Foreskin keratinocyte (primary cell): ENCODE measurements at places on chromosomes 7 and 10.

DNA sequence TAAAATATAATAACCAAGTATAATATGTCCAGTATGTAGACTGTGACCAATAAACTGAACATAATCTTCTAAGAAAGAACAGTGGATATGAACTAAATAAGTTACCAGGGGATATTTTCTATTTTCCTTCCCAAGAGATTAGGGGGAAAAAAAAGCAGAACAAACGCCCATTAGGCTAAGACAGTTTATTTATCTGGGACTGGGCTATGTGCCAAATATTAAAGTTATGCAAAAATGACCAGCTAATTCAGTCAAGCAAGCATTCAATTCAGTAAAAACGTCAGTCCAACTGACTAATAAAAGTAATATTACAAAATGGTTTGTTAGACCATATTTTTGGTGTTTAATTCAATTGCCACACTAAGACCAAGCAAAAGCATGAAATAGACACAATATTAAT is 122.2 kb downstream of the TSPAN12 start:
- no peak for DNase-seq

DNA sequence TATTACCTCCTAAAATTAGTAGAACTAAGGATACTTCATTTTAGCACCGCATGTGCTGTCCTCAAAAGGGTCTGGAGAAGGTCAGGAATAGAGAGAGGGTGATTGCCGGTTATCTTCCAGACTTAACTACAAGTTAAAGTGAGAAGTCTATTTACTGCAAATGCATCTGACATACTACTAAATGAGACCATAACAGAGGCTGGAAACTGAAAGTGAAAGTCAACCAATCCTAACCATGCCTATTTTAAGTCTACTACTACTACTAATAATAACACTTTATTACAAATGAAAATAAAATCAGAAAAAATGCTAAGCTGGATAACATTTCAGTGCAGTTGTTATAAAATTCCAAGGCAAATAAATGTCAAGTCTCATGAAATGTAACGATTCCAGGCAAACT is 244.7 kb downstream of the KIF20B start:
- no peak for DNase-seq

DNA sequence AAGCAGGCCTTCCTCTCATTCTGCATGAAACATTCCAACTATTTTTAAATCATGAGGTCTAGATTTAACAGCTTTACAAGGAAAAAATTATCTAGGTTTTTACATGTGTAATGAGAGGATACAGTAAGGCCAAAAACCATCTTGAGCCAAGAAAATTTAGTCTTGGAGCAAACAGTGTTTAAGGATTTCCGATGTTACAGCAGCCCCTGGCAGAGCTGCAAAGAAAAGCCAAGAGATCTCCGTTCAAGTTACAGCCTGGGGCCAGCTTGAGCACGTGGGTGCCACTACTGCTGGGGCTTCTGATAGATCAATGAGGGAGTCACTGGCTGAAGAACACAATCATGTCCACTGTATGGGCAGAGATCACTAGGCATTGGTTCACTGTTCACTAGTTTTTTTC is 156.2 kb downstream of the EVX1 start:
- no peak for DNase-seq

- no peak for DNase-seq
These were observed 342.5 kb downstream of the PTPRN2 start for GRCh38 chr7:158244873-158245723.

- DNase-seq = no peak
These were observed 313.0 kb upstream of the NPVF start for GRCh38 chr7:25541094-25541821.

DNA sequence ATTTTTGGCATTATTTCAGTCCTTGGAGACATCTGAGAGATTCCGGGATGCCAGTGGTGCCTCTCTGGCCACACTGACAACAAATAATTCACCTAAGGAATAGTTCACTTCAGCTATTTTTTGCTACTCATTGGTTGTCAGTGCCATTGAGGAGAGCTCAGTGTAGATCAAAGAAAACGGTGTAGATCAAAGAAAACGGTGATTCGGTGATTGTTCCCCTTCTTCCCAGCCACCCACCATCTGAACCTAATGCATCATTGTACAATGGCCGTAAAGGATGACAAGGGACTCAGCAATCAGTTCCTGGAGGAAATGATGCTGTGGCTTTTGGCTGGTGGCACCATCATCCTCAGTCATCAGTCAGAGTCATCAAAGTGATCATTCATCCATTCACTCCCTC is 80.6 kb downstream of the PTPRZ1 start:
- DNase-seq = no peak

GRCh38 chr7:12564996-12565764 is 5.3 kb upstream of the SCIN start:
- DNase-seq = no peak

DNA sequence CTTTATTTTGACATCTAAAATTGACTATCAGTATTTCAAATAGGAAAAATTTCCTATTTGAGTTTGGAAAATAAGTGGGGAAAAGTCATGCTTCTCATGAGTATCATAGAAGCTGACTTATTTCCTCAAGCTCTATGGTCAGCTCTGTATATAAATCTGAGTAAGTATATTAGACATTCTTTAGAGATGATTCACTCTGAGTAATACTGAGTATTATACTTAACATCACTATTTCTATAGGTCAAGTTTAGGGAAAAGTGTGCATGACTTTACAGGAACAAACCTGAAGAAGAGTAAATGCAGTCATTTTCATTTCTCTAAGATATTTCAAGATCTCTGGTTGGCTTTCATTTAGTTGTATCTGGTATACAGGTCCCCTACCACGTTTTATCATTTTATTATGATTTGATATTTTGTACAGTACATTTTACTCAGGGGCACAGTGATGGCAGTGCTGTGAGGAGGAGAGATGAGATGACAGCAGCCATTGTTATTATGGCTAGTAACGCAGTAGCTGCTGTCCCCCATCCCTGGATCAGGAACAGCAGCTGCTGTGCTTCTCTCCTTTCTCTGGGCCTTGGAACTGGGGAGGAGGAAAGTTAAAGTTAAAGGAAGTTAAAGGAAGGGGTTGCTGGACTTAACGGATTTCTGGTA is 15.2 kb downstream of the SND1 start:
- peak; percentile 72 for DNase-seq

GRCh38 chr7:80420876-80421275 is 91.0 kb downstream of the GNAT3 start:
- DNase-seq = no peak

DNA sequence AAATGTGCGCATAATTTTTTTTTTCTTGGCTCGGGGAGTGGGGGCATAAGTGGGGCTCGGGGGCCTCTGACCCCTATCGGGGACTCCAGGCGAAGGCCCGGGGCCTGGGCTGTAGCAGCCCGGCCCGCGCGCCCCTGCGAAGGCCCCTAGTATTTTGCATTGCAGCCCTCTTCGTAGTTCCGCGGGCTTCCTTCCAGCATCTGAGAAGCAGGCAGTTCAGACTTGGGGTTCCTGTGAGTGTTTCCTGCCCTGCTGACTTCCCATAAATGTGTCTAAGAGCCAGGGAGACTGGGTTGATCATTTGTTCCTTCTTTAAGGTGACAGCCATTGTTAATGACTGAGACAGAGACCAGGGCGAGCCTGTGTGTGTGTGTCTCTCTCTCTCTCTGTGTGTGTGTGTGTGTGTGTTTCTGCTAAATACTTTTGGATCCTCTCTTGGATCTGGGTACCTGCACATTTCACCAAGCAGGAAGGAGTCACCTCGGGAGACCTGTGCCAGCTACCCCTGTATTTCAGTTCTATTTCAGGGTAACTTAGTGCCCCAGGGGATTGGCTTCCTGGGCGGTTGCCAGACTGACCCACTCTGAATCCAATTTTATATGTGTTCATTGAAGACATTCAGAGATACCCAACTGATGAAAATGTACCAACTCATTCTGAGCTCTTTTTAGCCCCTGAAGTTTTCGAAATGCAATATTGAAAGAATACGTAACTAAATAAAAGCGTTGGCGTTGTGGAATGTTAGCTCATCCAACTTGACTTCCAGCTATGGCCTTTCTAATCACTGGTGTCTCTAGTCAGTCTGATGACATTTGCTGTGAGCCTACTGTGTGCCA is 805 bp downstream of the MSRB2 start:
- DNase-seq = no peak

DNA sequence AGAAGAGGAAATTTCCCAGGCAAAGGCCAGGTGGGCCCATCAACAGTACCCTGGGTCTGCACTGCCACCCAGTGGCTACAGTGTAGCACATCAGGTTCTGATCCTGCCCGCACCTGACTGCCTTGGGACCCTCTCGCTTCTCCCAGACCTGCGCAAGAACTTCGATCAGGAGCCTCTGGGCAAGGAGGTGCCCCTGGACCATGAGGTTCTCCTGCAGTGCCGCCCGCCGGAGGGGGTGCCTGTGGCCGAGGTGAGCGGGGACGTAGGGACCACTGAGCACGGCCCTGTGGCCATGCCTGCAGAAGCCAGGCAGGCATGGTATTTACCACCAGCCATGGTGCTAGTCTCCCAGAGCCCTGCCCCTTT is 33.9 kb upstream of the SLC29A3 start:
- no peak for DNase-seq

DNA sequence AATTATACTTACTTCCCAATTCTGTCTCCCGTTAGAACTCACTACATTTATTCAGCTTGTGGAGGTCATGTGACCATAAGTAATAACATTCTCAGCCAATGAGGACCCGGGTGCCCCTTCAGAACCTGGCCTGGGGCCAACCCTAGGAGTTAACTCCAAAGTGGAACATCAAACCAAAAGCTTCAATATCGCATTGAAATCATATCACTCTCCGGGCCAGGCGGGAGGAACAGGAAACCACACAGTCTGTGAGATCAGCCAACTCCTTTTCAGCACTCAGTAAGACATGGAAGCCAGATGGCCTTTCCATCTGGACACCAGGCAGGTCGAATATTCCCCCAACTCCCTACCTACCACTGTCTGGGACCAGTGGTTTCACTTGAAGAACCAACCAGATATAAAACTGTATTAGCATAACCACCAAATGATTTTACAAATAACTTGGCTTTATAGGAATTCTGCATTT is 5.5 kb downstream of the CREB3L2 start:
- DNase-seq = no peak

DNA sequence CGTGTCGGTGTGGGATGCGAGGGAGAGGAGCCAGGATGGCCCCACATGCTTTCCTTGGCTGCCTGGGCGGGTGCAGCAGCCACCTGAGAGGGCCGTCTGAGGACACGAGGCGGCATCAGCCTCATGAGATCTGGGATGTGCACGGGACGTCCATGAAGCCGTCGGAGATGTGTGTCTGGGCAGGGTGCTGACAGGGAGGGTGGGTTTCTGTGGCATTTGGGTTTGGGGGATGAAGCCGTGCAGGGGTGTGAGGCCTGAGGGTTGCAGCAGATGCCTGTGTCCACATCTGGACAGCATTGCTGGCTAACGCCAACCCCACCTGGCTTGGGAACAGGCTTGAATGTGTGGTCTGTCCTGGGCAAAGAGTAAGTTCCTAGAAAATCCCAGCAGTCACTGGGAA is 179.5 kb downstream of the DNAJB6 start:
- no peak for DNase-seq

GRCh38 chr7:15313361-15313760 is 248.5 kb downstream of the AGMO start:
- DNase-seq = no peak

- DNase-seq = no peak
These were observed 88.4 kb upstream of the STEAP1B start for GRCh38 chr7:22588351-22588750.

DNA sequence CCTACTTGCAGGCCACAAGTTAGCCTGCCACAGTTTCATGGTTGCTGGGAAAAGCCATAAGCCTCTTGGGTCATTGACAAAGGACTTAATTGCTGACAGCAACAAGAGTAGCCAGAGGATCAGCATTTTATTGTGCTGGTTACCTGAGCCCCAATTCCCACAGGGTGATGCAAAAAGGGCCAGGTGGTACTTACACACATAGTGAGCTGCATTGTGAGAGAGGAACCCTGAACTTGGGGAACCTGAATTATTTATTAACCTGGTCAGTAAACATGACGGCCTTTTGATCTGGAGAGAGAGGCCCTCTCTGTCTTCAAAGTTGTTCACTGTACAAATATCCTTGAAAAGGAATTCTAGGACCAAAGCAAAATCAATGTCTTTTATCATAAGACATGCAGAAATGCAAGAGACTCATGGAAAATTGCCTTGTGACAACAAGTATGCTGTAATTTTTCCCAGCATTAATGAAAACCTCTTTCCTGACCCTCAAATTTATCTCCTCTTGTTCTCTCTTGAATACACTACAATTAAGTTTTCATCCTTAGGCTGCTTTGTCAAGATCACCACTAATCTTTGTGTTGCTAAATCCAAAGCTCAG is 102.9 kb upstream of the PHYHIPL start:
- no peak for DNase-seq

- DNase-seq = no peak
These were observed 80.7 kb downstream of the CUX1 start for GRCh38 chr7:101898106-101898505.

- DNase-seq = no peak
These were observed 269.1 kb downstream of the ZMYND11 start for GRCh38 chr10:404346-404745.

GRCh38 chr10:15796098-15796759 is 64.1 kb downstream of the MINDY3 start:
- no peak for DNase-seq

GRCh38 chr7:42606193-42606905 is 305.5 kb downstream of the C7orf25 start:
- DNase-seq = no peak

DNA sequence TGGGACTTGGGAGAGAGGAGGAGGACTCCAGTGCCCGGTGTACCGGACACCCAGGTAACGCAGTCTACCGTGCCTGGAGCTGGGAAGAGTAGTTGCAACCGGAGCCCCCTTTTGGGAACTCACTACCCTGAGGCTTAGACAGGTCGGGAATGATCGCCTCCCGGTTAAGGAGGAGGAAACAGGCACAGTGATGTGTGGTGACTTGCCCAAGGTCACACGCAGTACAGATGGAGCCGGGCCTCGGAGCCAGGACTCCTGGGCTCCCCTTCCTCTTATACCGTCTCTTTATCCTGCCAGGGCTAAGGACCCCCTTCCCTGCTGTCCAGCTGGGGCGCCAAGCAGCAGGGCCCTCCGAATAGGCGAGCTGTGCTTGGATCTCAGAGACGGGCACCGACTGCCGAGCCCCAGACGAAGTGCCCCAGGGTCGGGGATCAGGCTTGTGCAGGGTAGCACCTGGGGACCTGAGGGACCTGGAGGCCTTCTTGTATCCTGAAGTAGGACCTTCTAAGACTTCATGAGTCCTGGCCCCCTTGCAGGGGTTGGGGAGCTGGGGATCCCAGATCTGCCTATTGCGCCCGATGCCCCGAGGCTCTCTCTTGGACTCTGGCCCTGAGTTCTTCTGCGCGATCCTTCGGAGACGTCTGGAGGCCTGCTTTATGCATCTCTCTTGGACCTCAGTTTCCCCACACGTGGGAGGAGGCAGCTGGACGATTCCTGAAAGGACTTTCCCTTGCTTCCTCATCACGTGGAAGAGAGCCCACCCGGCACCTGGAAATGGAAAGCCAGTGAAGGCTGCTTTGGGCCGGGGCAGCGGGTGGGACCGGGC is 767 bp upstream of the CYP26A1 start:
- DNase-seq = no peak
